ENCODE measurements at places on chromosomes 16 and 17.

- peak; percentile 12 for DNase-seq
Observed at GRCh38 chr17:58993311-58993710, 113.4 kb downstream of the TRIM37 start.

DNA sequence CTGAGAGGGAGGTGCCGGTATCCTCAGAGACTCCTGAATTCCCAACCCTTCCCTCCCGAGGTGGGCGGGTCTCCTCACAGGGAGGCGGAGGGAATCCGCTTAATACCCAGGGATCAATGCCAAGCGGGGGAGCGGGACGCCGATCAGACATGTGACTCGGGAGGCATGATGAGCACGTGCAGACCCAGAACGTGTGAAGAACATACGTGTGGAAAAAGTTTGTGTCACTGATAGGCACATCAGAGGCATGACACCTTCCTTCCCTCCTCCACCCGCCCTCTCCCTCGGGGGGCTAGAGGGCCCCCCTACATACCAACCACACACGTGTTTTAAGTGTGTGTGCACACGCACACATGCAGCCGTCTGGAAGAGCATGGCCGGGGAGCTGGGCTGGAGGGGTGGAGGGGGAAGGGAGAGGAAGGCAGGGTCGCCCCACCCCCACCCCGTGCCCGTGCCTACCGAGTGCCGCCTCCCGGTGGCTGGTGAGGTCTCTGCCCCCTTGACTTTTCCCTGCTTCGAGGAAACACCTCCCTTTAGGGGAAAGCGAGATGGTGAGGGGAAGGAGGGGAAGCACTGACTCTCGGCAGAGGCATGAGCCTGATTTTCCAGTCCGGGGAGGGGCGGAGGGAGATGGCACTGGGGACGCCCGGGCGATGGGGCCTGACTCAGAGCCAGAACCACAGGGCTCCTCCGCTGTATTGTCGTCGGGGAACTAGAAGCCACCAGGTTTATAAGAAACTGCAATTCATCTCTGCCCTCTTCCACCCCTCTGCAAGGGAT lies 12.1 kb upstream of the TBX21 start:
- peak; percentile 60 for DNase-seq

GRCh38 chr16:2512735-2513404 lies 882 bp upstream of the ATP6V0C start:
- DNase-seq, result no peak

GRCh38 chr16:49366669-49367068 lies 6.9 kb upstream of the C16orf78 start:
- no peak for DNase-seq

DNA sequence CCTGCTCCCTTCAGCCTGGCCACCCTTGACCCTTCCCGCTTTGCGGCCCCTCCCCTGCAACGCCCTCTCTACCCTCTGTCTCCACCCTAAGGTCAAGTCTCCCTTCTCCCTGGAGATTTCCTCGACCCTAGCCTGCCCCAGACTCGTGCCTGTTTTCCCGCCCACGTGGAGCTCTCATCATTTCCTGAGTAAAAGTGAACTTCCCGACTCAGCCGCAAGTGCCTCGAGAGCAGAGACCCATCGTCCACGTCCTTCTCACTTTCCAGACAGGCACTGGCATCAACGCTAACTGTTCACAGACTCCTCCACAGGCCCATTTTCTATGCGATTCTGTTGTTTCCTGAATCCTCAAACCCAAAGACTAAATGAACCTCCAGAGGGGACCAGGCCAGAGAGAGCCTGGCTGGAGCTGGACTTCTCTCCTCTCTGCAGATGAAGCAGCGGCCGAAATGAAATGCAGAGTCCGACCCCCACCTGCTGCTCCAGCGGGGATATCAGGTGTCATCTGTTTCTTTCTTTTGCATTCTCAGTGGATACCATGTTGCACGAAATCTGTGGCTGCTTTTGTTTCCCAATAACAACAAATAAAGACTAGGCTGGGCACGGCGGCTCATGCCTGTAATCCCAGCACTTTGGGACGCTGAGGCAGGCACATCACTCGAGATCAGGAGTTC lies 52.5 kb downstream of the RTN4RL1 start:
- DNase-seq, result no peak

- DNase-seq, result no peak
Observed at GRCh38 chr16:54878301-54878700, 52.4 kb upstream of the IRX5 start.

- DNase-seq, result no peak
Observed at GRCh38 chr16:14958323-14958600, 16.6 kb upstream of the PDXDC1 start.

DNA sequence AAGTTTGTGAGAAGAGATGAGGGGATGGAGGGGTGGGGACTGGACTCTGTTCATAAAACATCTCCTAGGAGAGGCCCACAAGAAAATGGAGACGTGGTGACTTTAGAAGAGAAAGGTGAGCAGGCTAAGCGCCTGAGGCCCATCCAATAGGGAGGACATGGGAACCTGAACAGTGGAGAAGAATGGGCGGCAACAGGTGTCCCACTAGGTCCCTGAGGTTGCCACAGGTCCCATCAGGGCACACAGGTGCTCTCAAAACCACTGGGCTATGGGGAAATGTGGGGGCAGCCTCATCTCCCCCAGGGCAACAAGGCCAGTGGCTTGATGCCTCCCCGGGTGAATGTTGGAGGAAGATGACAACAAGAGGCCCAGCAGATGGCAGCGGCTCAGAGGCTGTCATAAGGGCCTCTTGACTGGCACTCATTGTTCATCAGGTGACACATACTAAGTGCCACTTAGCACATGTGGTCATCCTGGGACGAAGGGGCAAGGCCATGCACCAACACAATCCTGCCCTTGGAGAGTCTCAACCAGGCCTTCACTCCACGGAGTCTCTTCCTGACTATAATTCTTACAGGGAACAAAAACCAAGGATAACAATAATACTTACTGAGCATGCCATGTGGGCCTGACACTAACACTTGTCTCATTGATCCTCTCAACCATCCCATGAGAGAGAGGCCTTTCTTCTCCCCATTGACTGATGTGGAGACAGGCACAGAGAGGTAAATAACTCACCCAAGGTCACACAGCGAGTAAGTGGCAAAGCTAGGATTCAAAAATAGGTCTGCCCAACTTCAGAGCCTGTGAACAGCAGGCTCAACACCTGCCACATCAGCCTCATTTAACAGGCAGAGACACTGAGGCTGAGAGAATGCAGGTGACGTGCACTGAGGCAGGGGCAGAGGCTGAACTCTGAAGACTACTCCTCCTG lies 38.0 kb downstream of the CUEDC1 start:
- no peak for DNase-seq

DNA sequence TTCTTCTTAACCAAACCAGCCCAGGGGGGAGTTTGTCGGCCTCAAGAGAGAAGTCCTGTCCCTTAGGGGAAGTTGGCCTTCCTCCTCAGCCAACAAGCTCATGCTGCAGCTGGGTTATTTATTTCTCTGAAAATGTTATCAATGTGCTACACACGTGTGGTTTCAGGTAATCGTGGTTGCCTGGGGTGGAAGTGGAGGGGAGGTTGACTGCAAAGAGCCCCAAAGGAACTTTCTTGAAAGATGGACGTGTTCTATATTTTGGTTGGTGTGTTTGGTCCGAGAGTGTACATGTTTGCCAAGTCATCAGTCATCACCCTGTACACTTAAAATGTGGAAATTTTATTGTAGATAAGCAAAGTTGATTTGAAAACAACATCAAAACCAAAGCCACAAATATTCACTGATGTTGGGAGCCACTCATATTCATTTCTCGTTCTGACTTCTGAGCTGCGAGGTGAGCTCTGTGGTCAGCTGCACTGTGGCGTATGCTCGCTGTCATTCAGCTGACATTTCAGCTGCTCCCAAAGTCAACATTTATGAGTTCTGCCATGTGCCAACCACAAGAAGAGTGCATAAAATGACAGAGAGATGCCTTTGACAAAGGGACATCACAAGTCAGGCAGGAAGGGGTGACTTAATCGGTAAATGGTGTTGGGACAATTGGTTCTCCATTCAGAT lies 26.5 kb upstream of the ADGRG1 start:
- DNase-seq, result no peak

DNA sequence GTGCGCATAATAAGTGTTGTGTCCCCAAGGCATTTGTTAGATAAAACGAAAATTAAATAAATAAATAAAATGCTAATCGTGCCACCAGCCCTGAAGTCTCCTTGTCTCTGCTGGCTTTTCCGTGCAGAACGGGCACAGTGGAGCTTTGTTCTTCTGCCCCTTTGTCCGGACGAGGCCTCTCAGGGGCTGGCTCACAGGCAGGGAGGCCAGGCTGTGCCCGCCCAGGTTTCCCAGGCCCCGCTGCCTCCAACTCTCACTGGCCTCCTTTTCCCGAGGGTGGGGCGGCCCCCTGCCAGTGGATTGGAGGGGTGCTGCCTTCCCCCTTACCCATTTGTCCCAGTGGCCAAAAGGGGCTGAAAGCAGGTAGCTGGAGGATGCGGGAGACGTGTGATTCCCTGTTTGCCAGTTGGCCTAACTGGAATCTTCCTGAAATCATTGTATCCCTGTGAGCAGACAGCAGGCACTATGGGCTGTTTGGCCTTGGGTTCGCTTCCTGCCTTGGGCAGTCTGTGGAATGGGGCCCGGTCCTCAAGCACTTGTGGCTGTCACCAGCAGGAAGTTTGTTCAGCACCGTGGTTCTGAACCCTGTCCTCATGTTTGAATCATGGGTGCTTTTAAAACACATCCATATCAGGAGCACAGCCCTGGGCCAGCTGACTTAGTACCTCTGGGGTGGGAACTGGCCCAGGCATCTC lies 64.4 kb downstream of the KSR1 start:
- DNase-seq, result no peak

GRCh38 chr17:12070561-12070960 lies 49.9 kb downstream of the MAP2K4 start:
- DNase-seq, result peak; percentile 75

DNA sequence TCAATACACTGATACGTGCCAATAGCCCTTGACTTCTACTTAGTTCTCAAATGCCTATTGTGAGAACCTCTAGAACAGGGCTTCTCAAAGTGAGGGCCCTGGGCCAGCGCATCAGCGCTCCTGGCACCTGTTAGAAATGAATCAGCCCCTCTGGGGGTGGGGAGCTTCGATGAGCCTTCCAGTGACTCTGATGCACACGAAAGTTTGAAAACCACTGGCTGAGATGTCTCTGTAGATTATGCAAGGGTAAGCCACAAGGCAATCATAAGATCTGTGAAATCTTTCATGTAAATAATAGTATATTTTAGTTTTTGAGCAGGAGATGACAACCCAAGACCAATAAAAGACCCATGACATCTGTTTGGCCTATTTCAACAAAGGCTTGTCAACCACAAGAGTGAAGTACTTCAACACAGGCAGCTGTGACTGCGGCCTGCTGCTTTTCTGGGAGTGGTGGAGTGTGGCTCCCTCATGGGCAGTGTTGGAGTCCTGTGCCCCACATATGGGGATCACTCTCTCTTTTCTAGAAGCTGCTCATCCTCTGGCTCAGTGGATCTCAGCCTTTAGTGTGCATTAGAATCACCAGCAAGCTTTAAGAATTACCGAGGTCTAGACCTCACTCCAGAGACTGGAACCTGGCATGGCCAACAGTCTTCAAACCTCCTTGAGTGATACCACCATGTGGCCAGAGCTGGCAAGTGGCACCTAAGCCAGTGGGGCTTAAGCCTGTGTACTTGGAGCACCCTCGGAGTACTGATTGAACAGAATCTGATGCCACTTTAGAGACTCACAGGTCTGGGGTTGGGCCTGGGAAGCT lies 5.8 kb downstream of the MTHFSD start:
- no peak for DNase-seq

DNA sequence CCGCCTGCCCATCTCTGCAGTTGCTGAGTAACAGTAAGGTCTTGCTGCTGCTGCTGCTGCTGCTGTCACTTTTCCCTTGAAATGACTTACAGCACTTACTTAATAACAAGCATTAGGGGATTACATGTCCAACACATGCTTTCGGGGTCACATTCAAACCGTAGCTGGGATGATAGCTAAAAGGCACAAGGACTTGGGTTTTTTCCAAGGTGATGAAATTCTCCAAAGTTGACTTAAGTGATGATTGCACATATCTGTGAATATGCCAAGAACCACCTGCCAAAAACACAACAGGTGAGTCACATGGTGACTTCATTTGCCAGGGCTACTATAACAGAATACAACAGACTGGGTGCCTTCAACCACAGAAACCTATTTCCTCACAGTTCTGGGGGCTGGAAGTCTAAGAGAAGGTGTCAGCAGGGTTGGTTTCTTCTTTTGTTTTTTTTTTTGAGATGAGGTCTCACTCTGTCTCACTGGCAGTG lies 121.9 kb upstream of the TNRC6C start:
- DNase-seq, result peak; percentile 49

GRCh38 chr16:71264299-71264698 lies 24.9 kb downstream of the CMTR2 start:
- DNase-seq, result no peak

- peak; percentile 84 for DNase-seq
Observed at GRCh38 chr17:74842599-74843351, 16.9 kb downstream of the GRIN2C start.

DNA sequence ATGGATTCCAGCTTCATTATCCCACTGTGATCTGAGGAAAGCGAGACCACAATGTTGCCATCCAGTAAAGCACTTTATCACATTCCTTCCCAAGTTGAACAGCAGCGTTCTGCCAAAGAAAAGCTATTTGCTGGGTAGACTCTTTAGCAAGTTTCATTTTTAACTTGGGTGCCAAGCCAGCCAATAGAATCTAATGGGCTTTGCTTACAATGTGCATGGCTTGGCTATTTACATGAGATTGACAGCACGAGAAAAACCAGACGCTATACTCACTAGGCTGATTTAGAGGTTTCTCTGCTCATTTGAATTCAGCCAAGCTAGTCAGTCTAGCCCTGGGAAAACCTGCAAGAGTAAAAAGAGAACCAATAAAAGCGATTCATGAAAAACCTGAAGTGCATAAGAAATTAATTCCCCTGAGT lies 108.9 kb downstream of the CDH13 start:
- peak; percentile 94 for DNase-seq

DNA sequence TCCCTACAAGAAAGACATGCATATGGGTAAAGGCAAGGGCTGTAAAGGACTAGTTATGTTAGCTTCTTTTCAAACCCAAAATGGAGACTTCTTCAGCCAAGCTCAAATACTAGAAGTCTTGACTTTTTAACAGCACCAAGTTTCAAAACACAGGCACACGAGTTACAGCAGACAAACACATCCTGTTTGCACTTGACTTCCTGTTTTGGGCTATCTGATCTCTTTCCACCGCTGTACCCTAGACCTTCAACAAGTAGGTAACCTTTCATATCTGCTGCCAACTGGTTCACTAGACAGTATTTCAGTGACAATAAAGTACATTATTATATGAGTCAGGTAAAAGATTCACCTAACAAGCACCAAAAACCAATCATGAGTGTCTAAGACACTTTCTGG lies 12.3 kb downstream of the RFFL start:
- no peak for DNase-seq

DNA sequence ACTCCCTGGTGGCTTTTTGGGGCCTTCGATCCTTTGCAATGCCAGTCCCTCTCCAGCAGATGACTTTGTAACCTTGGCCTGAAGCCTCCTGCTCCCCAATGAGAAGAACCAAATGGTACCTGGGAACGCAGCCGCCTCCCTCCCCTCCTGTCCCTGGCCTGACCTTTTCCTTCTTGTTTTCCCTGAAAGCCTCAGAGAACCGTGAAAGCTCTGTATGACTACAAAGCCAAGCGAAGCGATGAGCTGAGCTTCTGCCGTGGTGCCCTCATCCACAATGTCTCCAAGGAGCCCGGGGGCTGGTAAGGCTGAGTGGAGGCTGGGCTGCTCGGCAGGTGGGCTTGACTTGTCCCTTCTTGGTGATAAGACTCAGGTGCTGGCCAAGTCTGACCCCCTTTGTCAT lies 88.0 kb downstream of the SDR42E1 start:
- no peak for DNase-seq
